ENCODE measurements at places on chromosomes 12 and 14. TPM values are rescaled to one million over a fixed set of nuclear protein-coding genes. Genes with fewer than 3 reads are reported as not detected.
A peak's percentile ranks its signal among the peaks of the same experiment; 100 is the strongest.

KRT82 gene
- polyA plus RNA-seq: not detected

CRIP2 gene
- polyA plus RNA-seq: 203 TPM

CRACR2A gene
- polyA plus RNA-seq: 3.6 TPM

PRKAG1 gene
- polyA plus RNA-seq: 81.1 TPM

ANO4 gene
- 7.0 TPM for polyA plus RNA-seq

TXNDC16 gene
- 10.7 TPM for polyA plus RNA-seq

E2F7 gene
- 8.9 TPM for polyA plus RNA-seq

GRCh38 chr12:130281153-130281799 lies 56.4 kb upstream of the PIWIL1 start:
- DNase-seq: no peak

DNA sequence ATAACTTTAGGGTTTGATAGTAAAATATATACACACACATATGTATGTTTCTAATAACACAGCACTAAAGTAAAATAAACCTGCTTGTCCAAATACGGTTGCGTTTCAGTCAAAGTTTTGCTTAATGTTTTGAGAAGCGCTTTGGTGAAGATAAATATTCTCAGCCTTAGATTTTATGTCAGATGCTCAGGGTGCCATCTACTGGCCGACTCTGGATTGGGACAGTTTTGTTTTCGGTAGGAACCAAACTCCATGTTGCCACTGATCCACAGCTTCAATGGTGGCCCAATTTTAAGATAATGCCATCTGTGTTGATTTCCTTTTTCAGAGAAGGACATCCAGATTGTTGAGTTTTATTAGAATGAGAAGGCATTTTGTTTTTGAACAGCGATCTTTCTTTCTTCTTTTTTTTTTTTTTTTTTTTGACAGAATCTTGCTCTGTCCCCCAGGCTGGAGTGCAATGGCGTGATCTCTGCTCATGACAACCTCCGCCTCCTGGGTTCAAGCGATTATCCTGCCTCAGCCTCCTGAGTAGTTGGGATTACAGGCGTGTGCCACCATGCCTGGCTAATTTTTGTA lies 43.1 kb downstream of the LLPH start:
- DNase-seq: peak; percentile 48

DNA sequence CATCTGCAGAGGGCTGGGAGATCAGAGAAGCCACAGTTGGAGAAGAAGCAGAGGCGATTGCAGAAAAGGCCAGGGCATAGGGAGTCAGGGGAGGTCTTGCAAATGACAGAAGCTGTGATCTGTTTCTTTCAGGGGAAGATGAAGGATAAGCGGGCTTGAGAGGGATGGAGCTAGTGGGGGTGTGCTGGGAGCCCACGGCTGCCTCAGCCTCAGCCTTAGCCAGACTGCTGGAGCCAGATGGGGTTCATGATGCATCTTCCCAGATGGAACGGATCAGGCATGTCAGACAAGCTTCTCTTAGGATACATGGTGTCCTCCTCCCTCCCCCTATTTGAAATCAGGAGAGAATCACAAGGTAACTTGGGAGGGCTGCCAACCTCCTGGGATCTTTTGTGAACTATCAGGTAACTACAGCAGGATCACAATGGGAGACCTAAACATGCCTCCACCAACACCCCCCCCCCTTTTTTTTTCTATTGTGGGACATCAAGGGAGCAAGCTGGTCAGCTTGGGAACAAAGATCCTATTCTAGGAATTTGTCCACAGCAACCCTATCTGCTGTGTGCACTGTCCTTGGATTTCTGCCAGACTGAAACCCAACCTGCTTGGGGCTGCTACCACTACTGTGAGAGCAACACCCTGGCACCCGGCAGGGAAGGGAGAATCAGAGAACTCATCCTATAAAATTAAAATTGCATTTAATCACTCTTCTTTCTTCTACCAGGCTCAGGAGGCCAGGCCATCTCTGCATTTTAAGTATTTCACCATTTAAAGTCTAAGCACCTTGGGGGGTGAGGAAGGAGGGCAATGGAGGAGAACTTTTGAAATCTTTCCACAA lies 10.7 kb upstream of the ATP2A2 start:
- DNase-seq: no peak

DNA sequence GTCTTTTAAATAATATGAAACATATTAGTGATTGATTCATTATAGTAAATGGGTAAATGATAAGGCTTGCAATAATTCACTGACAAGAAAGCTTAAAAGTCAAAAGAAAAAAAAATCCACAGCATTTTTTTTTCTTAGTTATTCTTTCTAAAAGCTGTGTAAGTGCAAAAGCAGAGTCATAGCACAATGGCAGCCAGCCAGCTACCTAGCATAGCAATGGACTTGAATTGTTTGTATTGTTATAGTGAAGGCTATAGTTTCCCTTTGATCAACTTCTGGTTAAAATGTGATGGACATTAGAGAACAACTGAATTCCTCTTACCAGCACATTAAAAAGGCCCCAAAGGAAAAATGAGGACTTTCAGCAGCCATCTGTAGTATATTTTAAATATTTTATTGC lies 232.1 kb downstream of the NAV3 start:
- peak; percentile 17 for DNase-seq

- DNase-seq: no peak
Measured at GRCh38 chr14:22558221-22558913, 30.7 kb downstream of the DAD1 start.

GRCh38 chr14:83863042-83863774 lies 1666.7 kb upstream of the FLRT2 start:
- DNase-seq: no peak

DNA sequence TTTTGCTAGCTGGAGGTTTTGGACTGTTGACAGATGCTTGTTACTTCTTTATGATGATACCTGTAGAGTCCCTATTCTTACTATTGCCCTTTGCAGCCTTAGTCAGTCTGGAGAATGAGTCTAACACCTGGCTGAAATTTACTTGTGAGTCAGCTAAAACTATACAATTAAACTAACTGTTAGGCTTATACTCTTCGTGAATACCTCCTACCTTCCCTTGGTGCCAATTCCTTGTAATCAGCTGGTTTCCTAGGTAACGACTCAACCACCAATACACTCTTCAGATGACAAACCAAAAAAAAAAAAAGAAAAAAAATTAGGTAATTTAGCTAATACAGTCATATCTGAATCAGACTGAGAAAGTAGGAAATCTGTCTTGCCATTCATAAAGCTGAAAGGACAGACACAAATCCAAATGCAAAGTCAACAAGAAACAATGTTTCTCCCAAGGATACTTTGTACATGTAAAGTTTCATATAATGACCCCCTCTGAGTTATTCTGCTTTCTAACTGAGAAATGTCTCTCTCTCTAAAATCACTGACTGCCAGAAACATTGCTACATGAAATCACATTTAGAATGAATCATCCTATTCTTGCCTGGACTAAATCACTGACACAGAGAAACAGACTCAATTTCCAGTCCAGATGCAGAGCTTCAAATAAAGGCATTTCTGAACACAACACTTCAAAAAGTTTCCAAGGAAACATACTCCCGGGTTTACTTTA lies 56.5 kb upstream of the CDKL1 start:
- DNase-seq: peak; percentile 14

GRCh38 chr14:99792210-99792535 lies 1.0 kb upstream of the EML1 start:
- DNase-seq: no peak

DNA sequence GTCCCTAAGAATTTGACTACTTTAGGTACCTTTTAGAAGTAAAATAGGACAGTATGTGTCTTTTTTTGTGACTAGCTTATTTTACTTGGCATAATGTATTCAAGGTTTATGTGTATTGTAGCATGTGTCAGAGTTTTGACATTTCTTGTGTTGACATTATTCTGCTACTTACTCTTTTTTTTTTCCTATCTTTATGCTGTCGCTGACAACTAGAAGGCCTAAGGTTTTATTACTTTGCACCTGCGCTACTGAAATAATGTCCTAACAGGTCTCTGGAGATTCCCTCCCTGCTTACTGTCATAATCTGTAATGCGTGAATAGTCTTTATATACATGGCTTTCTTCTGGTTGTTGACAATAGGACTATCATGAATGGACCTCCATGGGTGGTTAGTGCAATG lies 43.0 kb downstream of the PDE3A start:
- DNase-seq: no peak

DNA sequence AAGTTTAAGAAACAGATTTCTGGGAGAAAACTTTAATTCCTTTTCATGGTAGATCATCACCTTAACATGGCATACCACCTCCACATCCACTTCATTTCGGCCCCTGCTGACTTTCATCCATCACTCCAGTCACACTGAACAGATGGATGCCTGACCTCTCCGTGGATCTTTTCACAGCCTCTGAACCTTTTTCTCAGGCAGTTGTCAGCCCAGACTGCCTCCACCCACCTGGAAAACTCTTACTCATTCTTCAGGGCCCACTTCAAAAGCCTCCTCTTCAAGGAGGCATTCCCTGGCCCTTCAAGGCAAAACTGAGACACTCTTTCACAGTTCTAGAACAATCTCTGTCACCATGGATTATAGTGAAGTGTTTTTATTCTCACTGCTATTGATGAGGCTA lies 52.9 kb downstream of the GXYLT1 start:
- no peak for DNase-seq

GRCh38 chr14:60684203-60684602 lies 34.9 kb upstream of the SIX1 start:
- DNase-seq: no peak

DNA sequence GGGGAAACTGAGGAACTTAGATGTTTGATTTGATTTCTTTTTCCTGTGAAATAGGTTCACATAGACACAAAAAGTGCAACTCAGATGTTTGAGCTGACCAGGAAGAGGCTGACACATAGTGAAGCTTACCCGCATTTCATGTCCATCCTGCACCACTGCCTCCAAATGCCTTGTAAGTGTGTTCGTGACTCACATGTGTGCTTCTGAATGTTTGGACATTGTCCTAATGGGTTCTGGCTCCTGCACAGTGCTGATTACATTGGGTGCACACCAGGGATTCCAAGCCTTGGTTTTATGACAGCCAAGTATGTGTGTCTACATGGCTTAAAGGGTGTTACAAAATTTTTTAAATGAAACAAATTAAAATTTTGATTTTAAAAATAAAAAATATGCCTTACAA lies 137.4 kb downstream of the DAAM1 start:
- no peak for DNase-seq

GRCh38 chr12:108843187-108843586 lies 14.2 kb downstream of the SSH1 start:
- no peak for DNase-seq

DNA sequence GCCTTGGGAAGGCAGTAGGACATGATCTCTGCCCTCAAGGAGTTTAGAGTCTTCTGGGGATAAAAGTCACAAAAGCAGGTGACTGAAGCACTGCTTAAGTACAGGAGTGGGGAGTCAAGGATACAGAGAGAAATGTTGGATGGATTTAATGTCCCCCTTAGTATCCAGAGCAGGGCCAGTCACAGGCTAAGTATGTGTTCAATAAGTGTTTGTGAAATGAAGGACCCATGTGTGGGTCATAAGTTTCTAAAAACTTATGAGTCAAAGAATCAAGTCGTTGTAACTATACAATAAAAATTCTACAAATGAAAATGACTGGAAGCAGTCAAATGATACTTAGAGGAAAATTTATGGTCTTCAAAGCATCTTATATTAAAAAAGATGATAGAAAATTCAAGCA lies 25.1 kb downstream of the KRT80 start:
- no peak for DNase-seq

DNA sequence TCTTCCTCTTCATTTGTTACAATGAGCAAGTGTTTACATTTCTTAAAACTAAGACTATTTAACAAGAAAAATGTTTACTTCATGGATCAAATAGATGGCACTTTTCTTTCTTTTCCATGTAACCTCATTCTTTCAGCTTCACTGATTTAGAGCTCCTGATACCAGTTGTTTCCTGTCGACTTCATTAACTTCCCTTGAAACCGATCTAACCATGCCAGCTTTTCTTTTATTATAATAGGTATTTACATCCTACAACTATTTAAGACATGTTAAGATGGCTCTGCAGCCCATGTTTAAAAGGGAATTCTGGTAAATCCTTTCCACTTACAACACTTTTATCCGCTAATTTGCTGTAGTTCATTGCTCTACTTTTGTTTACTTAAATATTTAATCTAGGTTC lies 107.3 kb upstream of the DCN start:
- no peak for DNase-seq

All from right lung (tissue), 10 donors.